ENCODE measurements at places on chromosomes 16 and 17. TPM values are rescaled to one million over a fixed set of nuclear protein-coding genes. Genes with fewer than 3 reads are reported as not detected.

DNA sequence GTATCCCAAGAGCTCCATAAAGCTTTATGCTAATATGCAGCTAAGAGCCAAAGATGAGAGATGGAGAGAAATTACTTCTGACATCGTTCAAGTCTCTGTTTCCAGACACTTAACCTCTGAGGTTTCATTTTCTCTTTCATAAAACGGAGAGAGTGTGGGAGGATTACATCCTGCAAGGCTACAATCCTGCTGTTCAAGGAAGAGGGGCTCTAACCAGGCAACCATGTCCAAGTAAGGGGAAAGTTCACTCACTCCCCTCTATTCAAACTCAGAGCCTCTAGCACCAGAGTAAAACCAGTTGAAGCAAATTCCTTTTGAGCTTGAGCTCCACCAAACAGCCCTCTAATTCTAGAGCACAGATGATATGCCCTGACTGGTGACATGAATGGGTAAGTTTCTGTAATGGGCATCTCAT lies 397.4 kb downstream of the NPIPA8 start:
- no peak overlapping the region for H3K4me3 ChIP-seq
- H3K27me3 ChIP-seq: no peaks in the 10 kb centered on the region
- no peaks in the 10 kb centered on the region for H3K36me3 ChIP-seq
- no peaks in the 10 kb centered on the region for H3K4me1 ChIP-seq

GRCh38 chr17:81217491-81217890 lies 5.3 kb downstream of the CEP131 start:
- H3K4me3 ChIP-seq: no peak overlapping the region
- DNase-seq: no peak
- no peak overlapping the region for H3K27ac ChIP-seq
- H3K36me3 ChIP-seq: peaks cover 18% of the 10 kb centered on the region
- no peaks in the 10 kb centered on the region for H3K27me3 ChIP-seq

GRCh38 chr17:79508291-79508716 lies 102.5 kb downstream of the RBFOX3 start:
- H3K4me1 ChIP-seq: no peaks in the 10 kb centered on the region
- DNase-seq: no peak
- H3K36me3 ChIP-seq: no peaks in the 10 kb centered on the region

GRCh38 chr16:13779676-13780075 lies 140.3 kb upstream of the ERCC4 start:
- no peak overlapping the region for H3K4me3 ChIP-seq
- DNase-seq: no peak
- no peaks in the 10 kb centered on the region for H3K36me3 ChIP-seq
- H3K4me1 ChIP-seq: no peaks in the 10 kb centered on the region
- H3K27me3 ChIP-seq: no peaks in the 10 kb centered on the region

DNA sequence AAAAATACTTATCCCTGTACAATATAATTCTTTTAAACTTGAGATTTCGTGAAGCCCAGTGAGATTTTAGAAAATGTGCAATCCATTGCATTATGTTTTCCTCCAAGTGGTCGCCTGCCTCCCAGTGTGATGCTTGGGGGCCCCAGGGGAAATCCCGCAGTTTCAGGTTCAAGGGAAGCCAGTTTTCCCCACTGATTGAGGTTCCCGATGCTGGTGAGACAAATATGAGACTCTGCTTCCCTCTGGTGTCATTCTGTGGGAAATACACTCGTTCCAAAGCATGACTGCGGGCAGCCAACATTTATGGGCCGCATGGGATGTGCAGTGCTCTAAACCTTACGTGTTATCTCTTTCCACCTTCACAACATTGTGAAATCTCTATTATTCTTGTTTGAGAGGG lies 200.8 kb downstream of the PRKCB start:
- no peak overlapping the region for H3K27ac ChIP-seq
- H3K36me3 ChIP-seq: no peaks in the 10 kb centered on the region
- no peaks in the 10 kb centered on the region for H3K27me3 ChIP-seq

DNA sequence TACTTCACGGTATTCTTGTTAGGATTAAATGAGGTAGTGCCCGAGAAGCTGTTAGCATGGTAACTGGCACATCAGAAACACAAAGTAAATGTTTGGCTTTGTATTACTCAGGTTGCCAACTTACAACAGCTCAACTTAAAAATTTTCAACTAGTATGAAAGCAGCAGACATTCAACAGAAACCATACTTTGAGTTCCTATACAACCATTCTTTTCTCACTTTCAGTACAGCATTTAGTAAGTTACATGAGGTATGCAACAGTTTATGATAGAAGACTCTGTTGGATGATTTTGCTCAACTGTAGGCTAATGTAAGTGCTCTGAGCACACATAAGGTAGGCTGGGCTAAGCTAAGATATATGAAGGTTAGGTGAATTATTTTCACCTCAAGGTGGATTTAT lies 7.7 kb downstream of the CENPN start:
- no peaks in the 10 kb centered on the region for H3K4me1 ChIP-seq
- peaks cover 91% of the 10 kb centered on the region for H3K36me3 ChIP-seq
- H3K27ac ChIP-seq: no peak overlapping the region
- H3K4me3 ChIP-seq: no peak overlapping the region

DNA sequence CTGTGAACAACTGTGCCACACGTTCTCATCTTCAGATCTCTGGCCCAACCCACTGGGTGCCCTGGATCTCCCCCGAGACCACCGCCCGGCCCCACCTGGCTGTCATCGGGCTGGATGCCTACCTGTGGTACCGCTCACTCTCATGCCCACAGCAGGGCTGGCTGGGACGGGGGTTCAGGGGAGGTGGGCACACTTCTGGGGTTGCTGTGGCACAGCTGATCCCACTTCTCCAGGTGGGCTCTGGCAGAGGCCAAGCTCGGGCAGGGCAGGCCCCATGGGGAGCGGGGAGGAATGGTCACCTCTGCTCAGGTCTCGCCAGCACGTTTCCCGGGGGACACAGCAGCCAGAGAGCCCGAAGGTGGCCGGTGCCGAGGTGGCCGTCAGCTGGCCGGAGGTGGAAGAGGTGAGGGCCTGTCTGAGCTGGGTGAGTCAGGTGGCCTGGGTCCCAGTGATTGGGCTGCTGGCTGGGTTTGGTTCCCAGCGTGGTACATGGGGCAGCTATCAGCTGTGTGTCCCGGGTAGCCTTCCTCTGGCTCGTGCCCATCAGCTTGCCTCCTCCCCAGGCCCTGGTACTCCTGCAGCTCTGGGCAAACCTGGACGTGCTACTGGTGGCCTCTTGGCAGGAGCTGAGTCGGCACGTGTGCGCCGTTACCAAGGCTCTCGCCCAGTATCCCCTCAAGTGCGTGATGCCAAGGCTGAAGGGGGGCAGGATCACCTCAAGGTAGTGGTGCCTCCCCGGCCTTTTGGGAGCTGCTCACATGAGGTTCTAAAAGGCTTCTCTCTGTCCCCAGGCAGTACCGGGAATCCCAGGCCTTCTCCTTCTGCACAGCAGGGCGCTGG lies 2.3 kb upstream of the MRPS34 start:
- DNase-seq: no peak
- no peak overlapping the region for H3K4me3 ChIP-seq
- no peak overlapping the region for H3K27ac ChIP-seq
- peaks cover 81% of the 10 kb centered on the region for H3K36me3 ChIP-seq

- no peaks in the 10 kb centered on the region for H3K27me3 ChIP-seq
- no peaks in the 10 kb centered on the region for H3K36me3 ChIP-seq
- DNase-seq: no peak
Observed at GRCh38 chr17:39563476-39563875, 44.2 kb downstream of the NEUROD2 start.

GRCh38 chr17:8079291-8080207 lies 8.0 kb downstream of the ALOX12B start:
- peak; percentile 62 for DNase-seq
- H3K36me3 ChIP-seq: no peaks in the 10 kb centered on the region
- H3K4me3 ChIP-seq: peak overlapping the region; percentile 22
- peaks cover 50% of the 10 kb centered on the region for H3K27me3 ChIP-seq

GRCh38 chr17:27348196-27348595 lies 54.3 kb downstream of the WSB1 start:
- no peaks in the 10 kb centered on the region for H3K27me3 ChIP-seq
- H3K4me1 ChIP-seq: peaks cover 13% of the 10 kb centered on the region
- H3K27ac ChIP-seq: no peak overlapping the region
- no peak overlapping the region for H3K4me3 ChIP-seq
- DNase-seq: no peak

DNA sequence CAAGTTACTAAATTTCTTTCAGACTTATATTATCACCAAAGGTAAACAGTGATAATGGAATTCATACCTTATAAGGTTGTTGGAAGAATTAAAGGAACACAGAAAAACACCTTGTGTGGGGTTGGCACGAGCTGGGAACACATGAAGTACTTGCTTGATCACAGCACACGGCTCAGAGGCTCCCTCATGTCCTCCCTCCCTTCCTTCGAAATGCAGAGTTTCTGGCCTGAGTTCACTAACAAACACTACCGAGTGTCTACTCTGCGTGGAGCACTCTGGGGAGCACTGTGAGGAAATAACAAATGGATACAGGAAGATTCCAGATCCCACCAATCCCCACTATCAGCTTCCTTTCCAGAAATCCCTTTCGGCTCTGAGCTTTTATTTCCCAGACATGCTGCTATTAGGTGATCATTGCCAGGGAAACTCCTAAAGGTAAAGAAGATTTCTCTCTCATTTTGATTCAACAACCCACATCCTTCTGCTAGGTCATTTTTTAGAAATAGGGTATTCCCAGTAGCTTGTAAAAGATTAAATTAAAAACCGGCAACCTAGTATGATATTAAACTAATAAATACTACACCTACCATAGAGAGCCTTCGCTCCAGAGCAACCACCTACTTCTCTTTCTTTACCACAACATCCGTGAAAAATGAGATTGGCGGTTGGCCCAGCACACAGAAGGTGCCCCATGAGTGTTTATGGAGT lies 6.1 kb upstream of the HNF1B start:
- no peak overlapping the region for H3K4me3 ChIP-seq
- peaks cover 18% of the 10 kb centered on the region for H3K4me1 ChIP-seq
- no peaks in the 10 kb centered on the region for H3K36me3 ChIP-seq
- H3K27me3 ChIP-seq: no peaks in the 10 kb centered on the region
- DNase-seq: no peak

DNA sequence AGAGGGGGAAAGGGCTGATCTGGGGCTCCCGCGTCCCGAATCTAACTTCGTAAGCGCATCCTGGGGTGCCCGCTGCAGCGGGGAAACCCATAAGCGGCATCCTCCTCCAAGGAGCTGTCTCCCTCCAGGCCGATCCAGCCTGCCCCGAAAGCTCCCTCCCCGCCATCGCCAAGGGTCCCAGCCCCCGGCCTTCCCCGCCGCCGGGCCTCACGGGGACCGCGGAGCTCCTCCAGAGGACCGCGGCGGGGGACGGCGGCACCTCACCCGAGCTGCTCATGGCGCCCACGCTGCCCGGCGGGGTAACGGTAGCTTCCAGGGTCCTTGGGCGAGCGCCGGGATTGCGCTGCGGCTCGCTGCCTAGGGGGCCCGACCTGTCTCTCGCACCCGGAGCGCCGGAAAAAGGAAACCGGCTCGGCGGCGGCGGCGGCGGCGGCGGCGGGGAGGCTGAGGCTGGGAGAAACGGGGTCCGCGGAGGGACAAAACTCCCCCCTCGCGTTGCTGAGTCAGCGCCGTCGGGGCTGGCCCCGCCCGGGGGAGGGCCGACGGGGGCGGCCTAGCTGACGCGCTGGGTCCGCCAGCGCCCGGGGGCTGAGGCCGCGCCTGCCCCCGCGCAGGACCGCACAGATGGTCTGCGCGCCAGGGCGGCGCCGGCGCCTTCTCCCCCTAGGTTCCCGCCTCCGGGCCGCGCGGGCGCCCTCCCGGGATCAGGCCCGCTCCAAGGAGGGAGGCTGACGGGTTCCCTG lies at the start of gene BLMH:
BLMH (minus strand) TSS at position 402 of the 743 bp plus-strand sequence; CDS start at position 277, 125 bp downstream.
- peak; percentile 92 for DNase-seq
- peak within 1 kb of the TSS; percentile 92 for H3K27ac ChIP-seq
- no peaks in the 10 kb centered on the region for H3K27me3 ChIP-seq
- peak within 1 kb of the TSS; percentile 93 for H3K4me3 ChIP-seq
- H3K4me1 ChIP-seq: peaks cover 27% of the 10 kb centered on the region

DNA sequence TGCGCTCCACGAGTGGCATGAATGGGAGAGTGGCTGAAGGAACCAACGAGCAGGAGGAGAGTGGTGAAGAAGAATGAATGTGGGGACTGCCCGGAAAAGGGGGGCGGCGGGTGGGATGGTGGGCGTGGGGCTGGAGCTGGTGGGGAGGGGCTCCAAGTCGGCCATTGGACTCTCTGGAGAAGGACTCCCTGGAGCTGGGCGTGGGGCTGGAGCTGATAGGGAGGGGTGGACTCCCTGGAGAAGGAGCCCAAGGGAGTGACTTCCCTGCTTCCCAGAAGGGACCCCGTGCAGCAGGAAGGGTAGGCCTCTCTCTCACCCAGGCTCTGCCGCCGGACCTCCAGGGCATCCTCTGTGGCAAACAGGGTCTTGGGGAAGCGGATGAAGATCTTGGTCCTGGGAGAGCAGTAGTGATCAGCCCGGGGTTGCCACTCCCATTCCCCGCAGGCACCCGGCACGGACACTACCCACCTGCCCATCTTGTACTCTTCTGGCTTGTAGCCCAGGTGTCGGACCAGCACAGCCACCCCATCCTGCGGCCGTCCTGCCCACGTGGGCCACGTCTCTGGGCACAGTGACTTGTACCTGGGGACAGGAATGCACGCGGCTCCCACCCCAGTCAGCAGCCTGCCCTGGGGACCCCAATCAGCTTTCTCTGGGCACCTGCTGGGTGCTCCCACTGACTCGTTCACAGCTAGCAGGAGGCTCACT lies 14.9 kb upstream of the CRK start:
- no peaks in the 10 kb centered on the region for H3K27me3 ChIP-seq
- no peaks in the 10 kb centered on the region for H3K4me1 ChIP-seq
- H3K36me3 ChIP-seq: peaks cover 83% of the 10 kb centered on the region
- no peak overlapping the region for H3K27ac ChIP-seq
- no peak overlapping the region for H3K4me3 ChIP-seq

DNA sequence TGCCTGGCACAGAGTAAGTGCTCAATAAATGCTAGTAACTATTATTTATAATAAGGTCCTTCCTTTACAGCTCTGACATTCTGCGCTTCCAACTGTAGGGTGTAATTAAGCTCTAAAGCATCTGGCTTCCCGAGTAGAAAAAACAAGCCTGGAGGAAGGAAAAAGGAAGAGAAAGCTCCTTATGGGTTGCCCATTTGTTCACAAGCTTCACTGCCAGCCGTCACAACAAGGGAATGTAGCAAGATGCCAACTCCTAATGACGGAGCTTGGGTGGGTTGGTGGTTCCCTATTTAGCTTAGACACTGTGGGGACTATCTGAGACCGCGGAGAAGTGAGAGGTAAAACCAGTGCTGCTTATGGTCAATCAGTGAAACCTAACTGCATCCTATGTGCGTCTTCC lies 7.3 kb upstream of the RPRML start:
- H3K27ac ChIP-seq: no peak overlapping the region
- DNase-seq: no peak
- H3K36me3 ChIP-seq: no peaks in the 10 kb centered on the region
- peaks cover 17% of the 10 kb centered on the region for H3K27me3 ChIP-seq
- no peaks in the 10 kb centered on the region for H3K4me1 ChIP-seq

Gene GJC1
- total RNA-seq: 36.4 TPM

Gene RDM1
- 0.50 TPM for total RNA-seq

Gene KCNAB3
- 0.45 TPM for total RNA-seq

Gene SEPTIN1
- total RNA-seq: not detected

Gene IGF2BP1
- total RNA-seq: 8.7 TPM

Gene KRT39
- total RNA-seq: not detected

Gene GPRC5B
- 5.8 TPM for total RNA-seq

Measured in SJSA1 (cell line).